Karpas-422 (cell line): ENCODE measurements at places on chromosomes 3 and 15.

- no peak for DNase-seq
These were observed 342.1 kb downstream of the SLC9A9 start for GRCh38 chr3:143506190-143506589.

GRCh38 chr3:85037203-85037602, 78.4 kb downstream of the CADM2 start:
- no peak for DNase-seq

- peak; percentile 76 for DNase-seq
These were observed 295.1 kb upstream of the PROK2 start for GRCh38 chr3:72080095-72080494.

- DNase-seq = no peak
These were observed 11.6 kb downstream of the NIPA2 start for GRCh38 chr15:22850055-22850454.

DNA sequence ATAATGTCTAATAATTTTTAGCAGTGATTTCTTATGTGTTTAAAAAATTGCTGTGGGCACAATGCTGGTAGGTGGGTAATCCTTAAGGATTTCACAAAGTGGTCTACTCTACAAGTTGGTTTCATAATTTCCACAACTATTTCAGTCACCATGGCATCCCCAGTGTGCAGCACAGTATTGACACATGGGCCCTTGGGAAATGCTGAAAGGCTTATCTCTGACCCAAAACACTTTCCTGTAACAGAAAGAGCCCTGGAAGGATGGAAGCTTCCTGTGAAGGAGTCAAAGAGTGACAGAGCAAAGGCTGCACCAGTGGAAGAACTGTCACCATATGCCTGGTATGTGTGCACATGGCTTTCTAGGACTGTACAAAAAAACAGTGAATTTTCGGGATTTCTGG, 153.7 kb downstream of the ANO10 start:
- DNase-seq = no peak

DNA sequence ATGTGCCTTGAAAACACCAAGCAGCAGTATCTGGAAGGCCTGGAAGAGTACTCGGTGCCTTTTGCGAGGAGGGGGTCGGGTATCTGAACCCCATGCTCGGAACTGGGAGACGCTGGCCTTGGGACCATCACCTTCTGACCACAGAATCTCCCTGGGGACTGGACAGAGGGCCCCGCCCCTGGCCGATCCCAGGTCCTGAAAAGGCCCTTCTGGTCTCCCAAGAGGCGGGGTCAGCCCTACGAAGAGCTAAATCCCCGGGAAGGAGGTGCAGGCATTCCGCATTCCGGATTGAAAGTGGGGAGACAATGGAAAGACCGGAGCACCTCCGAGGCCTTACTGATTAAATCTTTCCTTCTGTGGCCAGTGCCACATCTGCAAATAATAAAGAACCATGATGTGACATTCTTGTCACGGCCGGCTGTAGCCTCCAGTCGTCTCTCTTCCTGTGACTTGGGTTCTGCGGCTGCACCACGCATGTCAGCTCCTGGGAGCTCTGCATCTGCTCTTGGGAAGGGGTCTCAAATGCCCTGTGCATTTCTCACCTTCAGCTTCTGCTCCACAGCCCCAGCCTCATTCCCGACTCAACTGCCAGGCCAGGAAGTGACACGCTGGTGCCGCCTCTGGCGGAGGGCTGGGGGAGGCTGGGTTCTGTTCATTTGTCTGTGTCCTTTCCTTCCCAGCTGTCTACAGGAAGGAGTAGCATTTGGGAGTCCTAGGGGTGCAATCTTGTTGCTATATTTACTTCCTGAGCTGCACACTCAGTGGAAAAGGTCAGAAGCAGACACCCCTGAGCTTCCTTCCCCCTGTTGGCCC, 173.5 kb downstream of the KLF13 start:
- DNase-seq = no peak

- peak; percentile 51 for DNase-seq
These were observed 483 bp downstream of the MEX3B start for GRCh38 chr15:82045179-82045891.

- peak; percentile 96 for DNase-seq
These were observed at the start of gene JAGN1 for GRCh38 chr3:9890249-9891071. Gene JAGN1 (plus strand): TSS chr3:9890610. CDS start chr3:9890723, 113 bp downstream.

GRCh38 chr15:99100245-99101173, 4.4 kb upstream of the SYNM start:
- no peak for DNase-seq

- no peak for DNase-seq
These were observed 94.9 kb downstream of the BCHE start for GRCh38 chr3:165742351-165742750.

DNA sequence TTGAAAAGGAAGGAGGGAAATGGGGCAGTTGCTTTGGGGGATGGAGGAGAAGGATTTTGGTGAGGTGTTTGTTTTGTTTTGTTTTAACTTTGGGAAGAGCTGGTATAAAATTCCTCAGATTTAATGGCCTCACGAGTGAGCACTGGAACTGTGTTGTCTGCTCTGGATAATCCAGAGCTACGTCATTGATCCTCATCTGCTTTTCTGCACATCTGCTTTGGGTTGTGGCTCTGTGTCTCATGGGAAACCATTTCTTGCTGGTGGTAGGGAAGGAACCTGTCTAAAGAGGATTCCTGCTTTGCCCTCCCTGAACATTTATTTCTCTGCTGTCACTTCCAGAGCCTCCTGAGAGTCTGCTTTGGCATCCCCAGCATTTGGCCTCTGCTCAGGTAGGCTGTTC, 3.1 kb downstream of the SNRK start:
- no peak for DNase-seq

GRCh38 chr3:120161902-120162301, 67.7 kb upstream of the GSK3B start:
- peak; percentile 70 for DNase-seq
